Suppressor macrophage (primary cell): ENCODE measurements at places on chromosomes 3 and 15.

- DNase-seq = peak; percentile 73
Observed at GRCh38 chr3:134249935-134250716, 533 bp downstream of the RYK start.

DNA sequence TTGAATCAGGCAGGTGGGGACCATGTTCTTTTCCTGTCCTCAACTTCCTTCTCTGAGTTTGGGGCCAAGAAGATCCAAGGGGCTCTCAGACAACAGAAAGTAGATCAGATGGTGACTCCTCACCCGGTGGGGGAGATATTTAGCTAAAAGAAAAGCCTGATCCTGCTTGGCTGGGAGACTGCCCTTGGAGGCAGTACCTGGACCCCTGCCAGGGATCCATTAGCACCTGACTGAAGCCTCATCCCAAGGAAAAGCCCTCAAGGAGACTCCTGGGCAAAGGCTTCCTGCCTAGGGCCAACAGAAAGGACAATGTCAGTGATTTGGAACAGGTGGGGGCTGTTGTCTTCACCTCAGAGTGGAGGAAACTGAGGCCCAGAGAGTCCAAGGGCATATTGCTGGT is 33.5 kb upstream of the HHATL start:
- no peak for DNase-seq

DNA sequence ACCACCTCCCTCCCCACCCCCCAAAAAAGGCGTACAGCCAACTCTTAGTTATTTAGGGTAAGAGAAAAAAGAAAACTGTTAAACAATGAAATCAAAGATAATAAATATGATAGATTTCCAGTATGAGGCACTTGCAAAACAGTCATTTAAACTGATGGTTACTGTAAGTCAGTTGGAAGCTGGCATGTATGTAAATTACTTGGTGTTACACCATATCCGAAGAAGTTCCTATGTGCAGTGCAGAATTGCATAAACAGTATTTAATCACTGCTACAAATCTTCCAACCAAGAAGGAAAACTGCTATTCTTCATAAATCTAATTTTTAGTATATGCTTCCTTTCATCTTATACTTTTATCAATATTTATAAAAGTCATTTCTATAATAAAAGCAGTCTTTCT is 62.0 kb downstream of the LEO1 start:
- DNase-seq = no peak

- no peak for DNase-seq
Observed at GRCh38 chr15:76206325-76206976, 104.8 kb downstream of the ETFA start.
